Stimulated activated CD8-positive, alpha-beta memory T cell treated with anti-CD3 and anti-CD28 coated beads, Interleukin-7, amount 100 ng/mL, for 1 hour (primary cell): ENCODE measurements at places on chromosomes 12 and 14.
A peak's percentile ranks its signal among the peaks of the same experiment; 100 is the strongest.

DNA sequence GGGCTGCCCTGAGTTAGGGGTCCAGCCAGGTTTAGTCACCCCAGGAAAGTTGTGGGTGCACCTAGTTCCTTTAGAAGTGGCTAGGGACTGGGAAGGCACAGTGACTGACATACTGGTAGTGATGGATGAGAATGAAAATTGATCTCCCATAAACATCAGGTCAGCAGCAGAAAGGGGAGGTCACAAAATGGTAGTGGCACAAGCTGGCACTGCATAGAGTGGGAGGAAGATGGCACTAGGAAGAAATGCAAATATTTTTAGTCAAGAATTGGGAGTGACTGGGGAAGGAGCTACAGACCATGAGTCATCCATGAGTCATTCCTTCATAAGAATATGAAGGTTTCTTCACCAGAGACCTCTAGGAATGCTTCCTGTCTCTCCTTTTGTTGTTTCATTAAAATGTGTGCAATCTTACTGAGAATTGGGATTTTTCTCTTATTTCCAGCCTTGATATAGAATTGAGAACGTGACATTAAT, 198.3 kb upstream of the AMIGO2 start:
- no peak for DNase-seq

DNA sequence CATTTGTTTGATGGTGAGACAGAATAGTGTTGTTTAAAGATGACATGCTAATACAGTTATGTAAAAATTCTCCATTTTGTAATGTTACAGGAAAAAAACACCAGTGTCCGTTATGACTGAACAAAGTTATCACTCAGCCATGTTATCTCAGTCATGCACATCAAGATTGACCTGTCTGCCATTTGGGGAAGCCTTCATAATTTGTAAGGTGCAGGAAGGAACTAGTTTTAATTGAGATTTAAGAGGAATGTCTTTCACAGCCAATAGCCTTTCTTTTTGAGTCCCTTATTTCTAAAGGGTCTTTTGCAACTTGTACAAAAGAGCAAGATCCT, 432.2 kb downstream of the RAD51B start:
- no peak for DNase-seq

DNA sequence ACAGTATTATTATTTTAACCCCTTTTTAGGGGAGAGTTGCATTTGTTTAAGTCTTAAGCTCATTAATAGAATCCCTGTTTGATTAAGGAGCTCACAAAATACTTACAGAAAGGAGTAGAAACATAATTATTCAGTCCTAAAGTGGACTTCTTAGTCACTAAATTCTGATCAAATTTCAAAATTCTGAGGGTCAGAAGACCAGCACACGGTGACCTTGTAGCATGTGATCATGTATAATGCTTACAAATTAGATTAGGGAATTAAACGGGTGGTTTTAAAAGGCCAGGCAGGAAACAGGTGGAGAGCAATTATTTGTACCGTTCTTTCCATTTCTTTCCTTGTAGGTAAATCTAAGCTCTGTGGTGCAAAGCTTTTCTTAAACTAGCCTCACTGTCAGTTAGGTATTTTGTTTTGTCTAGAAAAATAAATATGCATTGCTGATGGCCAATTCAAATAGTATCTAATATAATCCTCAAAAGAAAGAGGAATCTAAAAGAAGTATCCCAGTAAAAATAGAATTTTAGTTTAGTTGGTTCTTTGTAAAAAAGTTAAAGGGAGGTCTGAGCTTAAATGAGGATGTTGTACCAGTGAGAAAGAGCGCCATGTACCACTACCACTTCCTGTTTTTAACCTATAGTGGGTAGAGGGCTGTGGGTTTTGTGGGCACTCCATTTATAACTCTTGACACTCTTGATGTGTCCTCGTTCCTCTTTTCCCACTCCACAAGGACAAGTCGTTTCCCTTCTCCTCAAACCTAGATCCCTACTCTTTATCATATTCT, 51.1 kb downstream of the SLC38A1 start:
- DNase-seq = no peak

- DNase-seq = no peak
These were observed 2.4 kb downstream of the EMP1 start for GRCh38 chr12:13198876-13199275.

- no peak for DNase-seq
These were observed 7.4 kb downstream of the SMAGP start for GRCh38 chr12:51262758-51263177.

DNA sequence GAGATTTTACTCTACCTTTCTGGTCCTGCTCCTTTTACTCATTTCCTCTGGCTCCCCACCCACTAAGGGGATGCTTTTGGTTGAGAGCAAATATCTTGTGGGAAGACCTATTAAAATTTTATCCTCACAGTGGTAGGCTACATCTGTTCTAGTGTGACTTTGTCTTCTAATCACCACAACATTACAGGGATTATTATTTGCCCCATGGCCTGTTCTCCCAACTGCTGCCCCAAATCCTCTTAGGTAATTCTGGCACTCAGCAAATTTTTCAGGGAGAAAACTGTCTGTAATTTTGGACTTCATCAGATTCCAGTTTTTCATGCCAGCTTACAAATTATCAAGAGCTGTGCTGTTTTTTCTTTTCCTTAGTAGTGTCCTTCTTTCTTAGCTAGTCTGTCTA, 172.3 kb downstream of the GPHN start:
- DNase-seq = no peak

- no peak for DNase-seq
These were observed 24.6 kb upstream of the UBC start for GRCh38 chr12:124939079-124939420.

DNA sequence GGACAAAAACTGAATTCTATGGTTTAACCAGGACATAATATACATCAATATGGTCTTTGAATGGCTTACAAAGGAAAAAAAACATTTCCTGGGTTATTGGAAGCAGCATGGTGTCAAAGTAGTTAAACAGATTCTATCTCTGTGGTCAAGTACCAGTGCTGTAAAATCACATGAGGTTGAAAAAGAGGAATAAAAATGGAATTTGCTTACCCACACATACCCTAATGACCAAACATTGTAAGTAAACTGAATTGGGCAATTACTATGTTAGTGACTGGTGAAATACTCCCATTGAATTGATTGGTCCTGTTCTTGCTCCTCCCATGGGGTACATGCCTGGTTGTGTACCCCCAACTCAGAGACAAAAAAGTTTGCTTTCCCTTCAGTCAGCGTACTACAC, 19.6 kb downstream of the IFNG start:
- no peak for DNase-seq

GRCh38 chr12:70847871-70848270, 72.7 kb downstream of the PTPRR start:
- no peak for DNase-seq

- DNase-seq = no peak
These were observed 593 bp downstream of the CFL2 start for GRCh38 chr14:34713681-34714319.

GRCh38 chr12:39807043-39807442, 187.4 kb upstream of the ABCD2 start:
- no peak for DNase-seq

DNA sequence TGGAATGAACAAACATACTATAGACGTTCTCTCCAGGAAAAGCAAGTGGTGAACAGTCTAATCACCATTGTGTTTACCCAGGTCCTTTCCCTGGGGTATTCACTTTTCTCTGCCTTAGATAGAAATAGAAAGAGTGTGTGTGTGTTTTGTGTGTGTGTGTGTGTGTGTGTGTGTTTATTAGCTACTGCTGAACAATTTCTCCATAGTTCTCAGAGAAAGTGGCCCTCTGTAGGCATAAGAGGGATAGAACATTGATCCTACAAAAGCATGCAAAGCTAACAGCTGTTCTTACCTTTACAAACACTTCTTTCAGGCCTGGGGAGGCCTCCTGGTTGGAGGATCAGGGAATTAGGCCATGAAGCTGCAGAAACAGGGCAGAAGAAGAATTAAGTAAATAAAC, 665.7 kb upstream of the TBX3 start:
- no peak for DNase-seq

DNA sequence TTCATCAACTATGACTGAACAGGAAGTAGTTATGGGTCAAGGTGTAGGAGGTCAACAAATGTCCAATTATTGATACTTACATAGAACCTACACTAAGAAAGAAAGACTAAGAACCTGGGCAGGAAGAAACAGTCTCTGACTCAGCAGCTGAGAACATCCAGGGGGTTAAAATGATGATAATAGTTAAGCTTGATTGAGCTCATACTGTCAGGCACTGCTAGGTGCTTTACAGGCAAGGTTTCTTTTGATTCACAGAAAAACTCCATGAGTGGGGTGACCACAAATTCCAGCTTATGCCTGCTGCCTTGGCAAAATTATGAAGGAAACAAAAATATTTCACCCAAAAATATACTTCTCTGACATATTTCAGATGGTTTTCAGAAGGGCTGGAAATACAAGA, 75.0 kb downstream of the ACADS start:
- no peak for DNase-seq

GRCh38 chr14:77200406-77200985, 18.9 kb downstream of the TMEM63C start:
- no peak for DNase-seq

DNA sequence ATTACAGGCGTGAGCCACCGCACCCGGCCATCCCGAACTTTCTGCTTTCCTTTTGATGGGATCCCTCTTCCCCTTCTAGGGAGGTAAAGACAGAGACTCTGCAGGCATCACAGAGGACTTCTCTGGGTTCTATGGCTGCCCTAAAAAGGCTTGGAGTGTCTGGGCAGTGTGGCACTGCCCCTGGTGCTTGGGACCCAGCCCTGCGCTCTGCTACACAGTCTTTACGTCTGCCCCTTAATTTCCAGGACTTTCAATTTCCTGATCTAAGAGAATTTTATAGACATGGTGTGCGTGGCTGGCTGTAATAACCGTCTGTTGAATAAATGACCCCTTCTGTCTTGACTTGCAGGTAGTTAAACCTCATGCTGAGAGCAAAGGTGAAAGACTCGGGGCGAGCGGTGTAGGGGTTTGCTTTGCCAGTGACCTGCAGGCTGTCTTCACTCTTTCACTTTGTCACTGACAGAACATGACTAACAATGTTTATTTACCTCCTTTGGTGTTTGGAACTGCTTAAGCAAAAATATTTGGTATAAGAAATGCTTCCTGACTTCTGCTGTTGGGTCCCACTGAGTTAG, 110.9 kb upstream of the MAP1LC3B2 start:
- no peak for DNase-seq

- DNase-seq = no peak
These were observed 22.8 kb downstream of the JDP2 start for GRCh38 chr14:75450381-75451276.

- no peak for DNase-seq
These were observed 156.5 kb upstream of the C14orf180 start for GRCh38 chr14:104422837-104423681.

GRCh38 chr14:35391388-35391710, 13.2 kb downstream of the NFKBIA start:
- no peak for DNase-seq

GRCh38 chr12:84056-84455, 17.5 kb downstream of the IQSEC3 start:
- no peak for DNase-seq

- no peak for DNase-seq
These were observed 17.3 kb downstream of the TOGARAM1 start for GRCh38 chr14:44979273-44979672.

- DNase-seq = no peak
These were observed 190.6 kb downstream of the TTC8 start for GRCh38 chr14:89015016-89015415.

DNA sequence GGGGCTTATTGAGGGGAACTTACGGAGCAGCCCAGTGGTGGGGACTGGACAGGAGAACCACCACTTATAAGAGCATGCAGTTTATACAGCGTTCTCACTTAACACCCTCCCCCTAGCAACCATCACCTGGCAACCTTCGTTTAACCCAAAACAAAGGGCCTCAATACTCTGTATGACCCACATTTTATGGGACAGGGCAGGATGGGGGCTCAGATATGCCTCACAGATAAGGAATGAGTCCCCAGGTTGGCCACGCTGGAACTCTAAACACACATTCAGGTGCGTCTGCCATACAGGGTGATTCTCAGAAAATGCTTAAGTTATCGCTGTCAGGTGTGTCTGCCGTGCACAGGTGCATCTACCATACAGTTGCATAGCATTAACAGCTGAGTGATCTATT, 99.2 kb downstream of the GCH1 start:
- no peak for DNase-seq

DNA sequence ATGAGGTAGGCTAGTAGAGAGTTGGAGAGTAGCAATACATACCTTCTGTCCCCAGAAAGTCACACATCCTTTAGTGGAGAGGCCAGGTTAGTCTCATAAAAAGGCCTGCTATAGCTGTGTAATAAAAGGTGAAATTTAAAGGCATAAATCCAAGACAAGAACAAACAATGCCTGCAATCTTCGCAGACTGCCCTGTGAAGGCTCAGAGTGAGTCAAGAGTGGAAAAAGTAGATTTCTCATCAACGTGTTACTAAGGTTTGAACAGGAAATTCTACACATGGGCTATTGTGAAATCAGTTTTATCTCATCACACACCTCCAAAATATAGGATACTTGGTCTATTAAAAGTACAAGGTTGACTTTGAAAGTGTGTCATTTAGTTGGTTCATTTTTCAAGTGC, at the start of gene KLRC1:
Gene KLRC1 (minus strand): TSS at position 222 of the 400 bp plus-strand sequence. CDS start 2,221 bp downstream, outside the sequence.
- no peak for DNase-seq

- DNase-seq = no peak
These were observed 874.5 kb downstream of the FLRT2 start for GRCh38 chr14:86404425-86404824.

DNA sequence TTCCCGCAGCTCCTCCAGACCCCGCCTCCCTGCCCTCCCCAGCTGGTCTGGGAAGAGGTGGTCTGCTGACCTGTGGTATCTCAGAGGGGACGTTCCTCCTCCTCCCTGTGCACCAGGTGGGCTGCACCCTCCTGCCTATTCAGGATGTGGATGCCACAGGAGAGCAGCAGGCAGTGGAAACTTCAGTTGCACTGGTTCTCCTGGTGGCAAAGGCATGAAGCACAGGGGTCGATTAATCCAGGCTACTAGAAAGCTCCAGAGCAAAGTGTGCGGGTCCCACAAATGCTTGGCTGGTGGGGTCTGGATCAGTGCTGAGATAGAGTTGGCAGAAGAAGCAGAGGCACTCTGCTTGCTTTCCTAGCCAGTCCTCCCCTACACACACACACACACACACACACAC, 197.0 kb downstream of the SLC41A2 start:
- no peak for DNase-seq

DNA sequence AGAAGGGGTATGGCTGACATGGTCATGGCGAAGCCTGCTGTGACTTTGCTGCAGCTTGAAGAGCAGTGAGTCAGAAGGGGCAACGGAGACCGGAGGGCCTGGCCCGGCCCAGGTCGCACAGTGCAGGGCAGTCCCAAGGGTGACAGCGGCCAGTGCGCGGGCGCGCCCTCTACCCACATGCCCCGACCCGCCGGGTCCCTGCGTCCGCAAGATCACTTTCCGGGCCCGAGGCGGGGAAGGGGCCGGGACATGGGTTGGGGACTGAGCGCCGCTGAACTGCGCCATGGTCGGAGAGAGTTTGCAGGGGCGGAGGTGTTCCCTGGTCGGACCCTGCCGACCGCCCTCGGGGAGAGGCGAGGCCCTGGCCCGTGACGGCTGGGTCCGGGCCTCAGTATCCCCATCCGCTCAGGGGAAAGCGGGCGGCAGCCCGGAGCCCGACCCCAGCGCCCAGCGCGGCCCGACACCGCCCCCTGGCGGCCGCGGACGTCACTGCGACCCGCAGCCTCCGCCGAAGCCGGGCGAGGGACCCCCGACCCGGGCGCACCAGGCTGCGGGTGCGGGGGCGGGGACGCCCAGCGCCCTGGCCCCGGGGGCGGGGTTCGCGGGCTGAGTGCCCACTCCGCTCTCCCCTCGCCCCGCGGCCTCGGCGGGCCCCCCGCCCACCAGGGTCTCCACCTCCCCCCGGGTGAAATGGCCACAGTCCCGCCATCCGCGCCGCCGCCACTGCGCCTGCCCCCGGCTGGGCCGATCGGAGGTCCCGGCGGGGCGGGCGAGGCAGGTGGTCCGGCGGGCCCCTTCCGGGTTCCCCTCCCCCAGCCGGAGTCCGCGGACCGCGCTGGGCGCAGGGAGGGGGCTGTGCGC, 7.2 kb upstream of the ANKRD9 start:
- peak; percentile 50 for DNase-seq
